ENCODE measurements at places on chromosomes 5 and 9.

GRCh38 chr5:88687373-88687911, 195.5 kb downstream of the MEF2C start:
- no peak for DNase-seq

DNA sequence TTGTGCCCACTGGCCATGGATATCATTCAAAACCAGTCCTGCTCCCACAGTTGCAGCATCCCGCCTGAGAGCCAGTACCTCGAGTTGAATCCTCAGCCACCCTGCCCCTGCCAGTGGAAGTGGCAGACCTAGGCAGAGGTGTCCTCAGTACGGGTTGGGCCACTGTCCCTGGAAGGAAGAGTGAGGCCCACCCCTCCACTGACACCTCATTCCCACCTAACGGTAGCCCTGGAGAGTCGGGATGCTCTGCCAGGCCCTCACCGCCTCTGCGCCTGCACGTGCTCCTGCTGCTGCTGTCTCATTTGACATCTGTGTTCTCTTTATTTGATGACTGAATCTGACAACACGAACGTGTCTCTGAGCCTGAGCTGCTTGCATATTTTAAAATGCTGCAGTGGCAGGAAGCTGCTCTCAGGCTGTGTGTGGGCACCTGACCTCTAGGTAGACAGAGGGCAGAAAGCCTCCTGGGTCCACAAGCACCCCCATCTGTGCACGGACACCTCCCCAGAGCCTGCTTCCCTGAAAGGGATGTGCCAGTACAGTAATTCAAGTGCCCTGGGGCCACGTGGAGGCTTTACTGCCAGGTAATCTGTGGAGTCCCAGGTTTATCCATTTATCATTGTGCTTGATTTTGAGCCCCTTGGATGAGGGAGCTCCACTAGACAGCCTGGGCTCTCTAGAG, 194.7 kb downstream of the CACNA1B start:
- no peak for DNase-seq

DNA sequence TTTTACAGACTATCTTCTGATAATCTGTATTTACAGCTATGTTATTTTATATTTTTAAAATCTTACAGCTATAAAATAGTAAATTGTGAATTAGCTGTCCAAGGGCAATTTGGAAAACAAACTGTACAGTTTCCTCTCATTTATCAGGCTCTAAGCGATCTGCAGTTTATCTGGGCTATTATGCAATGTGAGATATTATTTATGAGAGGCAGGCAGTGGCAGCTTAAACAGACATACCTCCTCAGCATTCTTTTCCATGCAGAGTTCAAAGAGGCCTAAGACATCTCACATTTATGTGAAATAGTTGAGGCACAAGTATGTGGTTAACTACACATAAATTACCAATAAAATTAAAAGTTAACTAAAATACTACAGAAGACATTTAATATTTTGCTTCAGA, 10.2 kb downstream of the NIPSNAP3B start:
- no peak for DNase-seq

DNA sequence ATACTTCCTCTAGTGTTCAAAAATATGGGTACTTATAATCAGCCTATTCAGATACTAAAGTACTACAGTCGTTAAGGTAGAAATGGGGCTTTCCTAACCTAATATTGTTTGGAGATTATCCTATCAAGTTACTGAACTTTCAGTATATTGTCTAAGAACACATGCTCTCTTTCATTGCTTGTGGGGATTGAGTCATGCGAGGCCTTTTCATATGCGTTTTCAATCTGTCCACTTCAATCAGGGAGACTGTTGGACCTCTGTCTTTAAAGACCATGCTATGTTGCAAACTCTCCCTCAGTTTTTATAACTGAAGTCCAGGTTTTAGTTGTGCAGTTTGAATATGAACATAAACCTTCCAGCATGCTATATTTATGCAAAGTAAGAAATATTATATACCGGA, 15.0 kb downstream of the PRR16 start:
- DNase-seq: no peak

GRCh38 chr5:143964919-143965318, 153.0 kb downstream of the HMHB1 start:
- no peak for DNase-seq

GRCh38 chr9:136732444-136733178, 10.1 kb downstream of the LCN10 start:
- no peak for DNase-seq

- DNase-seq: no peak
These were observed 81.5 kb upstream of the GRHPR start for GRCh38 chr9:37340961-37341360.

DNA sequence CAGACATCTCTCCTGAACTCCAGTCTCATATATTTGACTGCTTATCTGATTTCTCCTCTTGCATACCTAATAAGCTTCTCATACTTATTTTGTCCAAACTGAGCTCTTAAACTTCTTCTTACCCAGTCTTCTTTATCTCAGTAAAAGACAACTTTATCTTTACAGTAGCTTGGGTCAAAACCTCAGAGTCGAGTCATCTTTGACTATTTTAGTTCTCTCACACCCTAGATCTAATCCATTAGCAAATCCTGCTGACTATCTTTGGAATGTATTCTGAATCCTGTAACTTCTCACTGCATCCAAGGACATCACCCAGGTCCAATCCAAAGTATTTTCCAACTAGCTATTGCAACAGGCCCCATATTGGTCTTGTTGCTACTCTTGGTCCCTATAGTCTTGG, 11.8 kb upstream of the JAK2 start:
- no peak for DNase-seq

GRCh38 chr9:120715389-120715924, 1.2 kb upstream of the MEGF9 start:
- no peak for DNase-seq

DNA sequence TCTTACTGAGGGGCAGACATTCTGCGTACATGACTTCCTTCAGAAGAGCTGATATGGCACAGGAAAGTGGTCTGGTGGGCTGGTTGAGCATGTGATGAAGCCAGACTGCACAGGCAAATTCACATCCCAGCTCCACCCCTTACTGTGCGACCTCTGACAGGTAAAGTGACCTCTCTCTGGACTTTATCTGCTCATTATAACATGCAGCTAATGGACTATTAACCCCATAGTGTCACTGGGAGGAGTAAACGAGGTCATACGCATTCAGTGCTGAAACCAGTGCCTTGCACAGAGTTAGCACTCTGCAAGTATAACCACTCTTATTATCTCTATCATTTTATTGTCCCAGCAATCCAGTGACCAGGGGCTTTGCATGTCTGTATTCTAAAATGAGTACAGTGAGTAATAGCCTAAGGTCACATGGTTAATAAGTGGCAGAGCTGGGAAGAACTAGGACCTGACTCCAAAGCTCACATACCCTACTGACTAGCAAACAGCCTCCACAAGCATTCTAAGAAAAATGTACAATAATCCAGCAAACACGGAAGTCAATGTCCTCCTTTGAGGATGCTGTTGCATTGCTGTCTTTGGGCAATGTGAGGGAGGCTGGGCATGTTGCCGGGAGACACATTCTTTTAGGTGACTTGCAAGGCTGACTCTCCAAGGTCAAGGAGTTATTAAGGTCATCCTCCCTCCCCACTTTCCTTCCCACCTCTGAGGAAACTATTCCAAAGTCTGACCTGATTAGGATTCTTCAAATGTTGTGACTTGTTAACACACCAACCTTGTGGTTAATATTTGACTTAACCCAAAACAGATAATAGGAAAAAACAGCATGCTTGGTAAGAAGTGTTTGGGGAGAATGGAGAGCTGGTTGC, 19.0 kb downstream of the GLRX start:
- no peak for DNase-seq

DNA sequence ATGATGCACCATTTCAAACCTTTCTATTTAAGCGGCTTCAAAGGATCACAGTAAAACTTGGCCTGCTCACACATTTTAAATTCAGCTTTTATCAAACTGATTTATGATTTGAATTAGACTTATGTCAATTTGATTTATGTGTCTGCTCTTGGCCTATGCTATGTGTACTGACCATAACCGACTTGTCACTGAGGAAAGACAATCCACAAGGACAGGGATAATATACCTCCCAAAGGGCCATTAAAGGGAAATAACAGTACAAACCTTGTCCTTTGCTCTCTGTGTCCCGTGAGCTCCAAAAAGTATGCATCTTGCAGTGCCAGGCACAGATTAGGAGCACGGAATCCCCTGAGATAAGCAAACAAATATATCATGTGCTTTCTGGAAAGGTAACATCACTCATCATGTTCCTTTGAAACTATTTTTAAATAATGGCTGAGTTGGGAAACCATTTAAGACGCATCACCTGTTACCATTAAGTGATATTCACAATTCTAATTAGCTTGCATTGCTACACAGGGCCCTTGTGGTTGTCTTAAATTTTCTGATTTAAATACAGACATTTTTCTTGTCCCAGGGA, 31.9 kb upstream of the FTMT start:
- DNase-seq: no peak

Data from naive thymus-derived CD8-positive, alpha-beta T cell (primary cell).